ENCODE measurements at places on chromosomes 7 and 10. TPM values are rescaled to one million over a fixed set of nuclear protein-coding genes. Genes with fewer than 3 reads are reported as not detected.

DNA sequence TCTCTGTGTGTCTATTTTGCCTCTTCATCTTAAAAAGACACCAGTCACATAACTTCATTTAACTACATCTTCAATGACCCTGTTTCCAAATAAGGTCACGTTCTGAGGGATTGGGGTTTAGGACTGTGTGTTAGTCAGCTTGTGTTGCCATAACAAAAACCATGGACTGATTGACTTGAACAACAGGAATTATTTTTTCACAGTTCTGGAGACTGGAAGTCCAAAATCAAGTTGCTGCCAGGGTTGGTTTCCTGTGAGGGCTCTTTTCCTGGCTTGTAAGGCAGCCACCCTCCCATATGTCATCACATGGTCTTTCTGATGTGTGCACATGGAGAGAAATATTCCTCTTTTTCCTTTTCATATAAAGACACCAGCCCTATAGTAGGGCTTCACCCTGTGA is 55.3 kb downstream of the REEP3 start:
- no peak for DNase-seq

Gene ZNF680
- polyA plus RNA-seq = 16.1 TPM

DNA sequence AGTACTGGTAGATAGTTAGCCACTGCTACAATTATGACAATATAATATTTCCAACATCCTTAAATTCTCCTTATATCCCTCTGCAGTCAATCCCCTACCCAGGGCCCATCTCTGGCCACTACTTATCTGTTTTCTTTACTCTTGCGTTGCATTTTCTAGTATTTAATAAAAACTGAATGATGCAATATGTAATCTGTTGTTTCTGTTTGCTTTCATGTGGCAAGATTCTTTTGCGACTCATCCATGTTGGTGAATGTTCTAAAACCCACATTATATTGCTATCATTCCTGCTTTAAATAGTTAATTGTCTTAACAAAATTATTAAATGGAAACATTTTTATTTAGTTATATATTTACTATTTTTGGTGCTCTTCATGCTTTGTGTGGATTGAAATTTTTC is 338.5 kb downstream of the MDFIC start:
- DNase-seq = no peak

DNA sequence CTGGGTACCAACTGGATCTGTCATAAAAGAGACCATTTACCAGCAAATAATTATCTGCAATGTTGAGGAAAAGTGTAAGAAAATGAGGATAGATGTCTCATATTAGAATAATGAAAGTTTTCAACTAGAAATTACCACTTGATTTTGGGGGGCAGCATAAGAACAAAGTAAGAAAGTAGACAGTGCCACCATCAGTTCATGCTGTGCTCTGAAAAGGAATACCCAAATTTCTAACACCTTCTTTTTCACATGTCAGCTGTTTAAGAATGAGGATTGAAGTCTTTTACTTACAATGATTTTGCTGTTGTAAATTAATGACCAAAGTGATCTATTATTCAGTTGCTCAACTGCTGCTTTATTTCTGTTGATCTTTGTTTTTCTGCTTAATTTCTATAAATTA is 578.3 kb downstream of the ETV1 start:
- DNase-seq = no peak

GRCh38 chr10:132884041-132884440 is 58.3 kb downstream of the CFAP46 start:
- no peak for DNase-seq

DNA sequence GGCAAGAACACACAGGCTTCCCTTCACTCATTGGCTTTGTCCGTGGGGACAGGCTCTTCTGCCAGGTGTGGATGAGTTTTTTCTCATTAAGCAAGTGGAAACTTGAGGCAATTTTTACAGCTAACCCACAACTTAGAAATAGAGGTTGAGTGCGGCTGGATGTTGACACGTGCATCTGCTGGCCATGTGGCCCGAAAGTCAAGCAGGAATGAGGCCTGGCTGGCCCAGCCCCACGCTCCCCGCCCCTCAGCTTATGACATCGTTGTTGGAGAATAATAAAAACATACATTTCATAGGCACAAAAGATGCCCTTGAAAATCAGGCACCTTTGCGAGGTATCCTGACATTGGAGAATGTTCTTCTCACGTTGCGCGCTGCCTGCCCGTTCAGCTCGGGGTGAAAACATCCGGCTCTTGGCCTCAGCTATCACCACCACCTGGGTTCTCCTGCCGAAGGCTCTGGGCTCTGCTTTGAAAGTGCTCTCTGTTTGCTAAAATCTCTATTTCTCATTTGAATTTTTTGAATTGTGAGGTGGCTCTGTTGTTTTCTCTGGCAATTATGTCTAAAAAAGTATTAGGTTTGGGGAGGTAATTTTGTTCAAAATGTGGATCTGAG is 310.7 kb downstream of the WDR37 start:
- DNase-seq = no peak

- no peak for DNase-seq
Measured at GRCh38 chr10:123157210-123157609, 3.0 kb downstream of the BUB3 start.

Gene TRIL
- 0.62 TPM for polyA plus RNA-seq

Gene HHEX
- 1.5 TPM for polyA plus RNA-seq

GRCh38 chr10:5195727-5196374 is 786 bp upstream of the AKR1C4 start:
- DNase-seq = no peak

DNA sequence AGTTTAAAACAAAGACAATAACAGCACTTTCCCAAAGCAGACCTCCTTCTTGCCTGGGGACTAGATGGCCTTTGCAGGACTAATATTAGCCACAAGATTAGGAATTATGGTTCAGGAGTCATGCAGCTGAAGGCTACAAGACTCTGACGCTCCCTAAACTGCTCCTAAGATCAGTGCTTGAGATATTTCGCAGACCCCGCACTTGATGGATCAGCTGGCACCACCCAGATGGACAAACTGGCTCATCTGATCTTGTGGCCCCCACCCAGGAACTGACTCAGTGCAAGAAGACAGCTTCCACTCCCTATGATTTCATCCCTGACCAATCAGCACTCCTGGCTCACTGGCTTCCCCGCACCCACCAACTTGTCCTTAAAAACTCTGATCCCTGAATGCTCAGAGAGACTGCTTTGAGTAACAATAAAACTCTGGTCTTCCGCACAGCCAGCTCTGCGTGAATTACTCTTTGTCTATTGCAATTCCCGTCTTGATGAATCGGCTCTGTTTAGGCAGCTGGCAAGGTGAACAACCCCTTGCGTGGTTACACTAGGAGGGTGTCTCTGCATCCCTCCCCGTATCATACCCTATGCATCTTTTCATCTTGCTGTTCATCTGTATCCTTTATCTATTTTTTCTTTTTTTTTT is 26.9 kb upstream of the NRBF2 start:
- DNase-seq = peak; percentile 50

- DNase-seq = no peak
Measured at GRCh38 chr7:141430455-141431139, 120.6 kb upstream of the AGK start.

Gene STRA8
- polyA plus RNA-seq = not detected

DNA sequence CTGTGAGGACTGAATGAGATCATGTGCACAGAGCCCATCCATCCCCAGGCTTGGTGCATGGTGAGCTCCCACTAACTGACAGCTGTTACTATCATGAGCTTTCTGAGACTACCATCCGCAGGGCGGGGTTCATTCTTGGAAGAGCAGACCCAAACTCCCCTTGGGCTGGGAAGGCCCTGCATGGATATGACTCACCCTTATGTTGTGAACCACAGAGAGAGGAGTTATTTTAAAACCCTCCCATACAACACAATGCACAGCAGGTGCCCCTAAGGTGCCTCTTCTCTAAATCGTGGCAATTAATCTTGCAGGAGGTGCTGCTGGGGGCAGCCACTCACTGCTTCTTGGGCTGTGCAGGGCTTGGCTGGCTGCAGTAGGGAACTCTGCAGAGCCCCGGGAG is 219.1 kb downstream of the GFRA1 start:
- no peak for DNase-seq

DNA sequence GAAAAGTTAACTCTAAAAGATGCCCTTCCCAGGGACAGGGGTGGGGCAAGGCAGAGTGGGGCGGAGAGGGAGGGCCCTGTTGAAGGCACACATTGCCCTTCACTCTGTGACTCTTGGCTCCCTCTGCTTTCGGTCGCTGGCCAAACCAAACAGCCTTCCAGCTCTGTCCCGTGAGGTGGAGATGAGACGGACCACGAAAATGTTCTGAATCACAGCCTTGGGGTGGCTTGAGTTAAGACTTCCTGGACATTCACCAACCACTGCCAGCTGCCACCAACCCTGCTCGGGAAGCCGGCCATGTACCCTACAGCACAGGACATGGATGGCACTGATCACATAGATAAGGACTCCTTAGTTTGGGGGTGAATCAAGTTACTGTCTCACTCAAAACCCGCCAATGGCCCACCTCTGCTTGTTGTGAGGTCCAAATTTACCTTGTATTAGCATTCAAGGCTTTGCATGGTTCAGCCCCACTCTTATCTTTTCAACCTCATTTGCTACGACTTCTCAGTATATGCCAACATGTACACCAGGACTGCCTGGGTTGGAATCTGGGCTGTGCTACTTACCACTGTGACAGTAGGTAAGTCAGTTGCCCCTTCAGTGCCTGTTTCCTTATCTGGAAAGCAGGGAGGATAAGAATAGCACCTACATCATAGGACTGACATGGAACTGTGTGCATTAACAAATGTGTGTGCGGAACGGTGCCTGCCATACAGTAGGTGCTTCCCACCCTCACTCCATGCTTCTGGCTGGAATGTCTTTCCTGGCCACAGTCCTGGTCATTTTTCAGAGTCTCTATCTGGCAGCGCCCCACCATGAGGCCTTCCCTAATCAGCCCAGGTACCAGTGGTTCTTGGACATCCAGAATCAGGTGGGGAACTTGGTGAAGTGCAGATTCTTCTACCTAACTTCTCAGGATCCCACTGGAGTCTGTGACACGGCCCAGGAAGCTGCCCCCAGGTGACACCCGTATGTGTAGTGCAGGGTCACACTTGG is 28.0 kb downstream of the ITPRIP start:
- peak; percentile 91 for DNase-seq

DNA sequence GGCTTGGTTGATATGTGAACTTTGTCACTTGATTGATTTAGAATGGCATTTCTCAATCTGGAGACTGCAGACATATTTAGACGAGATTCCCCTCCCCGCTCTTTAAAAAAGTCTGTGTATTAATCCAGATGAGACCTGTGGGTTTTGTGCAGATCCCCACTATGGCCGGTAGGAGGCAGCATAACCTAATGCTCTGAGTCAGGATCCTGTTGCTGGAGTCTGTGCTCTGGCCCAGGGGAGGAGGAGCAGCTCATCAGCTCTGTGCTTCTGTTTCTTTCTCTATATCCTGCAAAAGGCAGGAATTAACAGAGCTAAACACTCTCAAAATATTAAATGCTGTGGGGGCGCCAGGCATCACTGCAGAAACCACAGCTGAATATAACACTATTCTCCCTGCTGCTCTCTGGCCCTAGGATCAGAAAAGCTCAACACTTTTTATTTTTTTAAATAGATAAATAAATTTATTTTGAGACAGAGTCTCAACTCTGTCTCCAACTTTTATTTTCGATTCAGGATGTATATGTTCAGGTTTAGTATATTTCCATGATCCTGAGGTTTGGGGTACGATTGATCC is 23.9 kb upstream of the SEPHS1 start:
- peak; percentile 42 for DNase-seq

- no peak for DNase-seq
Measured at GRCh38 chr10:119755446-119755845, 29.6 kb downstream of the INPP5F start.

Gene NKX2-3
- polyA plus RNA-seq = not detected

Gene CREB5
- polyA plus RNA-seq = 0.86 TPM

DNA sequence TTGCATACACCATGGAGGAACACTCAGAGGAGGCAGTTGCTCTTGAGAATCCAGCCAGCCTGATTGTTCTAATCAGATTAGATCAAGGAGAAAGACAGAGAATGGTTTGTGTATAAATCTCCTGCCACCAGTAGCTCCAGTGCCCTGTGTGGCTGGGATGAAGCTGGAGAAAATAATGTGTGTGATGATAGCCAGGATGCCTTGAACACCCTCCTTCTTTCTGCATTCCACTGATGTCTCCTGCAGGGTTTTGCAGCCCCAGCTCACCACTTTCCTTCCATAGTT is 614.7 kb upstream of the FOXK1 start:
- DNase-seq = no peak

Gene CDH23
- polyA plus RNA-seq = 1.0 TPM

Gene FAM25C
- polyA plus RNA-seq = not detected

DNA sequence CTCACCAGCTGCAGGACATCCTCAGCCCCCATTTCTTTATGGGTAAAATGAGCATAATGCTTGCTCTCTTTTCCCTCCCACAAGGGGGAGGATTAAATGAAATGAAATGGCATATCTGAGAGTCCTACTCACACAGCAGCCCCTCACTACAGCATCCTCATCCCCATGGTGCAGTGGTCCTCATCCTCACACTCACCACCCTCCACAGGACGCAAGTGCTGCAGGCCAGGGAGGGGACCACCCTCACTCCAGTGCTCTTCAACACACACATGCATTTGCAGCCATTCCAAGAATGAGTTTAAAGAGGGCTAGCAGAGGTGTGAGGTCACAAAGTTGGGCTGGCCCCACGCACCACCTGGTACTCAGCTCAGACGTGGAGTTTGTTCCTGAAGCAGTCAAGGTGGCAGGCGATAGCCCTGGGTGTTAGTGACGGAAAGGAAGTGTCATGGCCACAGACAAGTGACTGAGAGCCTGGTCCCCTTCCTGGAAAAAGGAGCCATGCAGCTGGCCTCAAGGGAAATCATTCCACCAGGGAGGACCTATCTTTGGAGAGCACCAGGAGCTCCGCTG is 234.0 kb downstream of the TNS3 start:
- DNase-seq = no peak

Gene EBLN1
- not detected for polyA plus RNA-seq

GRCh38 chr7:69994886-69995542 is 396.7 kb downstream of the AUTS2 start:
- no peak for DNase-seq

- no peak for DNase-seq
Measured at GRCh38 chr10:128630787-128631252, 504.6 kb upstream of the MKI67 start.

DNA sequence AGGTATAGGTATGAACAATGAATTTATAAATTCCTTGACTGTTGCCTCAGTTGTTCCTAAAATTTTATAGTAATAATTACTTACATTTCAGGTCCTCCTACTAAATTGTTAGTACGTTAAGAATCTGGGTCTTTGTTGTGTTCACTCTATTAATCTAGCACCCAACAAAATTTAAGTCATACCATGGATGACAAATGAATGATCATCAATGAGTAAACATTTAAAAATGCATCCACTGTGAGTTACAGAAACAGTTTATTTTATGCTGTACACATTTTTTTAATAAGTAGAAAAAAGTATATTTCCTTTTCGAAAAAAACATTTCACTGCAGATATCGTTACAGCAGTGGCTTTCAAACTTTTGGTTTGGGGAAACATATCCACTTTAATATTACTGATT is 265.2 kb downstream of the PCLO start:
- DNase-seq = no peak

Measured in psoas muscle (tissue), 8 donors.